ENCODE measurements at places on chromosomes 12 and 14.
A peak's percentile ranks its signal among the peaks of the same experiment; 100 is the strongest.

GRCh38 chr12:4215229-4216186 is 58.1 kb upstream of the CCND2 start:
- peak; percentile 70 for DNase-seq

DNA sequence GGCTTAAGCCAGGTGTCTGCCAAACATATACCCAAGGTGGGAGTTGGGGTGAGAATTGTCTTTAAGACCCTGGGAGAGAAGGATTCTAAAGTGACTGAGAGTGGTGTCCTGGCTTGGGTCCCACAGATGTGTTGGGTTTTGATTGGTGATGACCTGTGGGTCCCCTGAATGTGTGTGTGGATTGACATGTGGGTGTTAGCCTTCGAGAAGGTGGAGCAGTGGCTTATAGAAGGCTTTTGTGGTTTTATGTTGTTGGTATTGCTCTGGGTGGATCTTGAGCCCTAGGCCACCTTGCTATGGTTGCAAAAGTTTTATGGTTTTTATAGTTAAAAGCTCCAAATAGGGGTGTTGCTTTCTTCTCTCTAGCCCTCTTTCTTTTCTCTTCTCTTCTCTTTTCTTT is 29.7 kb downstream of the PLEKHG3 start:
- no peak for DNase-seq

- DNase-seq: peak; percentile 50
These were observed 8.4 kb upstream of the MLEC start for GRCh38 chr12:120678572-120678971.

- DNase-seq: no peak
These were observed 583.9 kb upstream of the TBX3 start for GRCh38 chr12:115267891-115268290.

GRCh38 chr14:26870096-26870495 is 272.3 kb upstream of the NOVA1 start:
- no peak for DNase-seq
